ENCODE measurements at places on chromosomes 1 and 21.

- DNase-seq, result no peak
Measured at GRCh38 chr1:100950781-100951180, 54.9 kb downstream of the SLC30A7 start.

GRCh38 chr1:211148366-211148765 is 14.4 kb upstream of the KCNH1 start:
- no peak for DNase-seq

- DNase-seq, result no peak
Measured at GRCh38 chr1:59833991-59834390, 19.2 kb downstream of the HOOK1 start.

- DNase-seq, result peak; percentile 90
Measured at GRCh38 chr1:26472320-26472900, at the start of gene HMGN2. Gene HMGN2 (plus strand): TSS chr1:26472440. CDS start chr1:26472613, 173 bp downstream.

GRCh38 chr21:31732597-31733550 is 956 bp upstream of the SCAF4 start:
- peak; percentile 27 for DNase-seq

GRCh38 chr1:89670711-89671110 is 37.8 kb downstream of the LRRC8C start:
- no peak for DNase-seq

DNA sequence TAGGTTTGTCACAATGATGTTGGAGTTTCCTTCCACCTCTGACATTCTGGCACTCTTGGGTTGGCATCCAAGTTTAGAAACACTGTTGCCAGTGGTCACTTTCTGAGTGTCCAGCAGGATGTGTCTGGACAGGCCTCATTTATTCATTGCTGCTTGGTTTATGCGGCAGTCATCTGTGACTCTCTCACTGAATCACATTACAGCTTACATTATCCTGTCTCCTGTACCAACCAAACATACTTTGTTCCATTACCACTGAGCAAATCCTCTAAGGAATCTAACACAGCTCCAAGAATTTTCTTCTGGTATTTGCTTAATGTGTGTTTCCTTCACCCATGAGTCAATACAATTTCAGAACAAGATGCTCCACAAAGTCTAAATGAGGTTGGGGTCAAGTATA is 19.9 kb downstream of the SGIP1 start:
- DNase-seq, result no peak

GRCh38 chr1:59295618-59296017 is 1.3 kb upstream of the FGGY start:
- DNase-seq, result no peak

DNA sequence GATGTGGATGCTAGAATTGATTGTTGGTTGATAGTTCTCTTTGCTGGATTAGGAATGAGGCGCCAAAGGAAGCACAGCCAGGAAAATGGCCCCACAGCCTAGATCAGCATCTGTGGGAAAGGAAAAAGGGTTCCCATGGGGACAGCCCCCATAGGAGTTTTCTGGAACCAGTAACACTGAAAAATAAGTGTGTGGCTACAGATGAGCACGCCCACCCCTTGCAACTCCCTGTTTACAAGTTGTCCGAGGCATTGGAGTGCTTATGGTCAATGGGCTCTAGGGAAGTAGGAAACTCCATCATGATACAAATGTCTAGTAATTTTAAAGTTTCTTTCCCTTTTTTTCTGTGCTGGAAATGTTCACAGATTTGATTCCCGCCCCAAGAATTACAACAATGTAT is 23.8 kb upstream of the UBE2U start:
- no peak for DNase-seq

GRCh38 chr1:212945056-212945455 is 5.3 kb upstream of the VASH2 start:
- DNase-seq, result no peak

DNA sequence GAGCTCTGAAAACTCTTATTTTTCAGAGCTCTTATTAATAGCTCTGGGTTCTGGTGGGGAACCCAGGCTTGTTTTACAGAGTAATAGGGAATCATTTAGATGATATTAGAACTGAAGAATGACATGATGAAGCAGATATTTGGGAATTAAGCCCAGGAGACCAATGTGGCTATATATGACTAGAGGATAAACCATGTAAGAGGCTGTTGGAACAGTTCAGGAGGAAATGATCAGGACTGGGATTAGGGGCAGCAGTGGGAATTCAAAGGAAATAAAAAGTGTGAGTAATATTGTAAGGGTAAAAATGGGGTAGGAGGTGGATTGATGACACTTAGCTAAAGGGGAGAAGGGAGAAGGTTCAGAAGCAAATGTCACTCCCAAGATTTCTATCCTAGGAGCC is 58.6 kb downstream of the GIPC2 start:
- DNase-seq, result no peak

DNA sequence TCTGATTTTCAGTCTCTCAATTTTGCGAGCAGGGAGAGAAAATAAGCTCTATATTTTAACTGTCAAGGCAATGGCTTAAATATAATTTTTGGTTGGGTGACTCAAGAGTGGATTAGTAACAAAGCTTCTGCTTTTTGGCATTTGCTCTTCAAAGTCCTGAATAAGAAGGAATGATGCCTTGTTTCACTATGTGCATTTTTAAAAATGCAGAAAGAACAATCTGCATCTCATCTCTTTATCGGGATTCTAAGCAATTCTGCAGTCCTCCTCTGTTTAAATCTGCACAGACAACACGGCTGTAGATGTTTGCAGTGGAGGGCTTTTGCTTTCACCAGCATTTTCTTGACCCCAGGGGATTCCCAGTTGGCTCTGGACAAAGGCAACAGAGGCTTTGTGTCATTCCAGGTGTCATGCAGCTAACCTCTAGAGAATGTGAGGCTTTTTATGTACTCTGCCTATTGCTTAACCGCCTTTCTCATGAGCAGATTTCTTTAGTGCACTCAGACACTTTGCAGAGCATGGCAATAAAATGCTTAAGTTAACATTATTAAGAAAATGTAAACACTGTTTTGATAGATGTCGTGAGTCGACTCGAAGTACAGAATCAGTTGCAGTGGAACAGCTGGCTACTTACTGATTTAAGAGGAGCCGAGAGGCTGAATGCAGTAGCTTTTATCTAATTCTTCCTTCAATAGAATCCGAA is 783.2 kb upstream of the NEGR1 start:
- DNase-seq, result no peak

All from CD4-positive, alpha-beta T cell treated with Interleukin-2 at 100 ng/mL for 4 hours (primary cell).